ENCODE measurements at places on chromosomes 13 and 19. TPM values are rescaled to one million over a fixed set of nuclear protein-coding genes. Genes with fewer than 3 reads are reported as not detected.

Gene FBN3
- 0.51 TPM for total RNA-seq

Gene ZNF667
- total RNA-seq, result not detected

Gene LYL1
- 0.47 TPM for total RNA-seq

Gene ZNF723
- total RNA-seq, result not detected

Gene STAP2
- 0.85 TPM for total RNA-seq

DNA sequence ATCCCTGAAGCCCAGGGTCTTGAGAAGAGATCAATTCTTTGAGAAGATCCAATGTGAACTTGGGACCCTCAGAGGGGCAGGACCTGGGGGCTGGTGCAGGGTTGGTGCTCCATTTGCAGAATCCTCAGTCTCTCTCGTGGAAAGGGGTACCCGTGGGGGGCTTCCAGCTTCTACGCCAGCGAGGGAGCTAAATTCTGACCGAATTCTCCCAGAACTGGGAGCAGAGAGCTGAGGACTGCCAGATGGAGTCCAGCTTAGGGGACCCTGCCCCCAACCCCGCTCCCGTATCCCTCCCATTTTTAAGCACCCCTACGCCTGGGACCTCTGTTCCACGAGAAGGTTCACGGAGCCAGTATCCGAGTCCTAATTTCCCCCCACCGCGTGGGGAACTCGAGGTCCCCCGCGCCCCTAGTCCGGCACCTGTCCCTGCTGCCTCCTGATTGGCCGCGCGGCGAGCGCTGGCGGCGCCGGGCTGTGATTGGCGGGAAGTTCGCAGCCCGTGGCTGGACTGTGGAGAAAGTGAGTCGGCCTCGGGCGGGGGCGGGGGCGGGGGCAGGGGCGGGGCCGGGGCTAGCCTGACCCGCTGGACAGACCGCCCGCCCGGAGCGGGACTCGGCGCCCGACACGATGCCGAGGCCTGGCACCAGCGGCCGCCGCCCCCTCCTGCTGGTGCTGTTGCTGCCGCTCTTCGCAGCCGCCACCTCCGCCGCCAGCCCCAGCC is 4.4 kb upstream of the LTBP4 start:
- H3K4me1 ChIP-seq, result peaks cover 33% of the 10 kb centered on the region
- no peak overlapping the region for H3K27ac ChIP-seq
- no peak for DNase-seq
- H3K27me3 ChIP-seq, result peaks cover 3% of the 10 kb centered on the region
- H3K4me3 ChIP-seq, result peak overlapping the region; percentile 57

DNA sequence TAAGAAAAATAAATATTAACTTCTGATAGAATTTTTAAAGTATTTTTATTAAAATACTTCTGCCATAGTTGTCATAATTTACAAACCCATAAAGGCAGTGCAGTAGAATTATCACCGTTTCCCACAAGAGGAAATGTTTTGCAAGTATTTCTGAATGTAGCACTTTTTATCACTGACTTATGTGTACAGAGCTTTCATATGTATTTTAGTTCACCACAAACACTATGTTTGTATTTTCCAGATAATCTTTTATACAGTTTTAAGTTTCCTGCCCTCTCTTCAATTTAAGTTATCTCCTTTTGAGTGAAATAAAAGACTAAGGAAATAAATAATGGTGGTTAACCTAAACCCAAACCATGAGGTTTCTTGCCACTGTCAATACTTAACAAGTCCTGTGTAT is 24.2 kb downstream of the MIPEP start:
- H3K27ac ChIP-seq, result no peak overlapping the region
- no peak for DNase-seq
- H3K4me1 ChIP-seq, result no peaks in the 10 kb centered on the region
- no peaks in the 10 kb centered on the region for H3K27me3 ChIP-seq
- peaks cover 5% of the 10 kb centered on the region for H3K36me3 ChIP-seq

DNA sequence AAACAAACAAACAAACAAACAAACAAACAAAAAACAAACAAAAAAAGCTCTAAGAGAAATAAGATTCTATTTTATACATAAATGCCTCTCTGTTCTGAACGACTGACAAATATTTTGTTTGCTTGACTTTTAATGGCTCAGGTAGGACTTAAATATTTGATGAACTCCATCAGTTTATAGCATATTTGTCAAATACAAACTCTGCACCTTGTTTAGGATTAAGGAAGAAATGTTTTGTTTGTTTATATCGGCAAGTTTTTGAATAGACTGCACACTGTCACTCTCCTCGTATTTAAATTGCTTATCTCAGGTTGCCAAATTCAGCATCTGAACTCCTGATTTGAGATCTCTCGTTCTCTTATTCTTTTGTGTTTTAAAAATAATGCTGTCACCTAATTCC is 1499.7 kb upstream of the SLC10A2 start:
- no peak for DNase-seq
- H3K27ac ChIP-seq, result no peak overlapping the region
- H3K27me3 ChIP-seq, result no peaks in the 10 kb centered on the region
- no peaks in the 10 kb centered on the region for H3K36me3 ChIP-seq
- H3K4me3 ChIP-seq, result no peak overlapping the region
- peaks cover under 1% of the 10 kb centered on the region for H3K4me1 ChIP-seq

- no peaks in the 10 kb centered on the region for H3K4me1 ChIP-seq
- peaks cover 21% of the 10 kb centered on the region for H3K27me3 ChIP-seq
- H3K4me3 ChIP-seq, result no peak overlapping the region
- no peak overlapping the region for H3K27ac ChIP-seq
These were observed 394.7 kb upstream of the DACH1 start for GRCh38 chr13:72261732-72262131.

DNA sequence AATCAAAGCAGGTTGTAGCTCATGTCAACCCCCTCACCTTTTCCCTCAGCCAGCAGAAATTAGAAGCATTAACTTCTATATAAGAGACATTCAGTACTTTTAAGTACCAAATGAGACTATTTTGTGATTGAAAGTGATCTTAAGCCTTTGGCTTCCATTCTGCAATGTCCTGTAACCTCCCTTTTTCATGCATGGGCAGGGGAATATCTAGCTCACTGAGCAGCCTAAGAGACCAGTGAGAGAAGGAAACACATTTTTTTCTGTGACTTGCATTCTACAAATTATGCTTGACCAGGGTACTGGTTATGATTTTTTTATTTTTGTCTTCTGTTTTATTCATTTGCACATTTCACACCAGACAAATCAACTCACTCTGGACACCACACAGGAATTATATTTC is 369.6 kb downstream of the KCTD12 start:
- H3K27me3 ChIP-seq, result peaks cover 23% of the 10 kb centered on the region
- H3K36me3 ChIP-seq, result no peaks in the 10 kb centered on the region
- no peak overlapping the region for H3K27ac ChIP-seq
- H3K4me3 ChIP-seq, result no peak overlapping the region
- H3K4me1 ChIP-seq, result peaks cover 8% of the 10 kb centered on the region

- no peaks in the 10 kb centered on the region for H3K4me1 ChIP-seq
- H3K27me3 ChIP-seq, result no peaks in the 10 kb centered on the region
- H3K36me3 ChIP-seq, result peaks cover 6% of the 10 kb centered on the region
- no peak for DNase-seq
- H3K27ac ChIP-seq, result no peak overlapping the region
These were observed 212.8 kb upstream of the KLF12 start for GRCh38 chr13:74346960-74347359.

GRCh38 chr19:5211217-5211822 is 129.3 kb downstream of the PTPRS start:
- peaks cover 37% of the 10 kb centered on the region for H3K36me3 ChIP-seq
- no peaks in the 10 kb centered on the region for H3K4me1 ChIP-seq
- H3K4me3 ChIP-seq, result no peak overlapping the region
- no peaks in the 10 kb centered on the region for H3K27me3 ChIP-seq

- H3K4me3 ChIP-seq, result no peak overlapping the region
- DNase-seq, result no peak
- H3K4me1 ChIP-seq, result no peaks in the 10 kb centered on the region
- H3K27me3 ChIP-seq, result peaks cover 8% of the 10 kb centered on the region
These were observed 161.1 kb downstream of the KCTD15 start for GRCh38 chr19:33957804-33958203.

DNA sequence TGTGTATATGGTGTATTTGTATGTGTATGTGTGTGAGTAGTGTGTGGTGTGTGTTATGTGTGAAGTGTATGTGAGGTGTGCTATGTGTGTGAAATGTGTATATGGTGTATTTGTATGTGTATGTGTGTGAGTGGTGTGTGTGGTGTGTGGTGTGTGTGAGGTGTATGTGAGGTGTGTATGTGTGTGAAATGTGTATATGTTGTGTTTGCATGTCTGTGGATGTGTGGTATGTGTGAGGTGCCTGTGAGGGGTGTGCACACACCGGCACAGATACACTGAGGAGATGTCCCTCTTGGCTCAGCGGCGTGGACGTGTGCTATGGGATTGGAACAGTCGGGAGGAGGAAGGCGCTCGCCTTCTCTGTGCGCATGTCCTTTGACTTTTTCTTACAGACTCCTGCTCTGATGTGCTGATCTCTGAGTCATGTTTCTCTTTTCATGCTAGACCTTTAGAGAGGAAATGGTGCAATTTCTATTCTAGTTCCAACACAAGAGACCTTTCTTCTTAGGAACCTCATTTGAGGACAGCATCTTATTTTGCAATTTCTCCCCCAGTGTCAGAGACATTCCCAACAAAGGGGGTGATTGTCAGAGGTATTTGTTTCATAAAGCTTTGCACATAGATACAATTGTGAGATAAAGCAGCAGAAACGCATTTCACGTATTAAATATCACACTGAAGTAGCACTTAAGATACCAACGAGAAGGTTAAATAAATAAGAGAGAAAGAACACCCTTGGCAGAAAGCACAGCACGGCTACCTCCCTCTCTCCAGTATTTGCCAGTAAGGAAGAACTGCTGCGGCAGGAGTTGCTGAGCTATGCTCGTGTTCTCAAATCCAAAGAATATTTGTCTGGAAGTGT is 11.3 kb upstream of the TNFRSF19 start:
- H3K4me3 ChIP-seq, result no peak overlapping the region
- no peaks in the 10 kb centered on the region for H3K27me3 ChIP-seq
- no peak overlapping the region for H3K27ac ChIP-seq
- H3K4me1 ChIP-seq, result peaks cover 4% of the 10 kb centered on the region

- H3K36me3 ChIP-seq, result peaks cover 16% of the 10 kb centered on the region
- peaks cover 16% of the 10 kb centered on the region for H3K4me1 ChIP-seq
- no peaks in the 10 kb centered on the region for H3K27me3 ChIP-seq
- H3K27ac ChIP-seq, result no peak overlapping the region
- DNase-seq, result no peak
- no peak overlapping the region for H3K4me3 ChIP-seq
These were observed 3.5 kb upstream of the ADM5 start for GRCh38 chr19:49685845-49686332.

DNA sequence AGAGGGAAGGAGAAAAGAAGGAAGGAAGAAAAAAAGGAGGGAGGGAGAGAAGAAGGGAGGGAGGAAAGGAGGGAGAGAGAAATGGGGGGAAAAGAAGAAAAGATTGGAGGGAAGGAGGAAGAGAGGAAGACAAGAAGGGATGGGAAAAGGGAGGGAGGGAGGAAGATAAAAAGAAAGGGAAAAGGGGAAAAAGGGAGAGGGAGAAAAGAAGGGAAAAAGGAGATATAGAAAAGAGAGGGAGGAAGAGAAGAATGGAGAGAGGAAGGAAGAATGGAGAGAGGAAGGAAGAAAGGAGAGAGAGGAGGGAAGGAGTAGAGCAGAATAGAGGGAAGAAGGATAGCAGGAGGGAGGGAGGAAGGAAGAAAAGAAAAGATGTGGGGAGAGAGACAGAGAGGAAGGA is 334.6 kb downstream of the TSHZ3 start:
- peaks cover 4% of the 10 kb centered on the region for H3K27me3 ChIP-seq
- H3K27ac ChIP-seq, result no peak overlapping the region
- no peak for DNase-seq
- no peaks in the 10 kb centered on the region for H3K4me1 ChIP-seq
- no peak overlapping the region for H3K4me3 ChIP-seq
- no peaks in the 10 kb centered on the region for H3K36me3 ChIP-seq

GRCh38 chr19:858868-859843 is at the start of gene CFD:
TSS of gene CFD (plus strand) at chr19:859664. CDS start at chr19:859690, 26 bp downstream.
- H3K27ac ChIP-seq, result no peak within 1 kb of the TSS
- H3K4me1 ChIP-seq, result peaks cover 11% of the 10 kb centered on the region
- H3K4me3 ChIP-seq, result peak within 1 kb of the TSS; percentile 33
- DNase-seq, result no peak
- H3K36me3 ChIP-seq, result no peaks in the 10 kb centered on the region

DNA sequence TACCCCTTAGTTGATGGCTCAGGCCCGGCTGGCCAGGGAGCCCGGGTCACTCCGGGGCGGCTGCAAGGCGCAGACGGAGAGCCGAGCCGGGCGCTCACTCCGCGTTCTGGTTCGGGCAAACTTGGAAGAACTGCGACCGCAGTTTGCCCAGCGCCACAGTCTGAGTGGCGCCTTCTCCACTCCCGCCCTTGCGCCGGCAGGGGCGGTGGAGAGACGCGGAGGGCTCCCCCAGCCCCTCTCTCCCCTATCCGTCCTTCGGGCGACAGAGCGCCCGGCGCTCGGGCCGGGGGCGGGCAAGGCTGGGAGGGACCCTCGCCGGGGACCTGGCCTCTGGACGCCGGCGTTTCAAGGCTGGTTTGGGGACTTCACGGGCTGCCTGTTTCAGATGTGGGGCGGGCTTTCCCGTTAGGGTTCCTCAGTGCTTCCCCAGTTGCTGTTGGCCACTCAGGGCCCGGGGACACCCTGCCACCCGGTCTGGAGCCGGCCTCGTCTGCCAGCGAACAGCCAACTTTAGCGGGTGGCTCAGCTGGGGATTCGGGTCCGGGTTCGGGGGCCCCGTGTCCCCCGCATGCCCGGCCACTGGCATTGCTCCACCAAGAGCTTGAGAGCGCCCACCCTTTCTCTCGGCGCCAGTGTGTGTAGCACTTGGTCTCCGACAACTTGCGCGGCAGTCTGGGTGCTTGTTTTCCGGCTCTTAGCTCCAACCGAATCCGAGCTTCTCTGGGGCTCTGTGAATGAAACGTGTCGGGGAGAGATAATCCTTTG is 1.5 kb downstream of the GPC6 start:
- H3K4me1 ChIP-seq, result peaks cover 56% of the 10 kb centered on the region
- no peaks in the 10 kb centered on the region for H3K27me3 ChIP-seq
- peak overlapping the region; percentile 95 for H3K27ac ChIP-seq

DNA sequence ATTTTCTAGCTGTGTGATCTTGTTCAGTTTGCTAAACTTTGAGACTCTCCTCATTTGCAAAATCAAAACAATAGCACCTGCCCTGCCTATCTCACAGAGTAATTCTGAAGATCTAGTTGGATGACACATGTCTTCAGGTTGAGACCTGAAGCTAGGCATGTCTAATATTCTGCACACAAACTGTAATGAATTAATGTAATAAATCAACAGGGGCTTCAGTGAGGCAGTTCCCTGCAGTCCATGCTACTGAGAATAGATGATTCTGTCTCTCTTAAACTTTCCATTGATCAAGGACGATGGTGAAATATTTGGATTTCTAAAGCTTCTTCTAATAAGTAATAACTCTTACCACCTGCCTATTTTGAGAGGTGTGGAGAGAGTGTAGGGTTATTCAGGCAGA is 268.1 kb upstream of the TMTC4 start:
- H3K27me3 ChIP-seq, result no peaks in the 10 kb centered on the region
- H3K36me3 ChIP-seq, result peaks cover under 1% of the 10 kb centered on the region
- no peak overlapping the region for H3K4me3 ChIP-seq
- H3K27ac ChIP-seq, result no peak overlapping the region

- H3K4me3 ChIP-seq, result no peak overlapping the region
- H3K27me3 ChIP-seq, result peaks cover 2% of the 10 kb centered on the region
- no peak overlapping the region for H3K27ac ChIP-seq
- peaks cover 2% of the 10 kb centered on the region for H3K36me3 ChIP-seq
These were observed 48.8 kb upstream of the PDCD5 start for GRCh38 chr19:32532233-32532632.

All from chondrocyte (in vitro differentiated cells).